ENCODE measurements at places on chromosomes 1 and 21. TPM values are rescaled to one million over a fixed set of nuclear protein-coding genes. Genes with fewer than 3 reads are reported as not detected.
A peak's percentile ranks its signal among the peaks of the same experiment; 100 is the strongest.

GRCh38 chr1:17970757-17971156, 136.8 kb upstream of the IGSF21 start:
- no peak for DNase-seq

SRRM1 gene
- total RNA-seq: 72.9 TPM

TRIM17 gene
- not detected for total RNA-seq

GRCh38 chr1:224302947-224303346, 27.0 kb downstream of the NVL start:
- no peak for DNase-seq

DNA sequence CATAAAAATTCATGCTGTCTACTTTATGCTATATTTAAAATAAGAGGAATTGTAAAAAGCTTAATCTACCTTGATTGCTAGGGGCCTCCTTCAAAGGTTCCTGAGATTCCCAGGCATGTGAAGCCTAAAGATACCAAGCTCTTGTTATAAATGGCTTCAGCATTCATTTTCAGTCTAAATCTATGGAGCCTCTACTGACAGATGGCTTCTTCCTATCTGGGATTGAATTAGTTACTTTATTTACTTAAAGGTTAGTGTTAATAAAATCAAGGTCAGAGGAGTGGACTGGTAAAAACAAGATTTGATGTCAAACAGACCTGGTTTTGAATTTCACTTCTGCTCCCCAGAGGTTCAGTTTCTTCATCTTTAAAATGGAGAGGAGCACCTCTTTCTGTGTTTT, 93.7 kb downstream of the TNNI3K start:
- no peak for DNase-seq

FCRL1 gene
- total RNA-seq: not detected

DNA sequence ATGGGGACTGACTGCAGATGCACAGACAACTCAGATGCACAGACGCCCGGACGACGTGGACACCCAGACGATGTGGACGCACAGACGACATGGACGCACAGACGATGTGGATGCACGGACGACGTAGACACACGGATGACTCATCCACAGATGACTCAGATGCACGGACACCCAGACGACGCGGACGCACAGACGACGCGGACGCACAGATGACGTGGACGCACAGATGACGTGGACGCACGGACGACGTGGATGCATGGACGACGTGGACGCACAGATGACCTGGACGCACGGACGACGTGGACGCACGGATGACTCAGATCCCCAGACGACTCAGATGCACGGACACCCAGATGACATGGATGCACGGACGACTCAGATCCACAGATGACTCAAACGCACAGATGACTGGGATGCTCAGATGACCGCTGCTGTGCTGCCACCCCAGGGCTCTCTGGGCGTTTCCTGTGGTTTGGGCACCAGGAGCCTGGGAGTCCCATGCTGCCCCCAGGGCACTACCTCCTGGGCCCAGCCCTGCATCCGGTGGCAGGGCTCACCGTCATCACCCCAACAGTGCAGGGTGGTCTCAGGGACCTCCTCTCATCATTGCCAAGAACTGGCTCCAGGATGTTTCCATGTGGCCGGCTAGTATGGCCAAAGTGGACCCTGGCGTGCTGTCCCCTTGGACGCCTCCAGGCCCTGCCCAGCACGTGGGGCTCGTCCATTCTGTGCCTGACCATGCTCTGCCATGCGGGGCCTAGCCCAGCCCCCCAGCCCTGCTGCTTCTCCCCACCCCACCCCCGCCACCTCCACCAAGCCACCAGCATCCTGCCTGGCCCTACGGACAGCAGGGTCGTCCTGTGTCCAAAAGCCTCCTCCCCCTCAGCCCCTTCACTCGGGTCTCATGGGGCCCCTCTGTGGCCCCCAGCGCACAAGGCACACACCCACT, 14.0 kb downstream of the FAAP20 start:
- no peak for DNase-seq

- DNase-seq: no peak
Measured at GRCh38 chr1:8438489-8438888, 120.6 kb downstream of the SLC45A1 start.

GRCh38 chr21:42006765-42007164, 3.4 kb downstream of the ZBTB21 start:
- DNase-seq: no peak

- DNase-seq: no peak
Measured at GRCh38 chr21:37939251-37939650, 23.0 kb upstream of the KCNJ6 start.

SLAMF7 gene
- 0.08 TPM for total RNA-seq

SIPA1L2 gene
- 11.0 TPM for total RNA-seq

GRCh38 chr1:101438359-101438758, 201.5 kb downstream of the S1PR1 start:
- no peak for DNase-seq

- DNase-seq: no peak
Measured at GRCh38 chr21:39061766-39062165, 121.5 kb downstream of the PSMG1 start.

- no peak for DNase-seq
Measured at GRCh38 chr1:233038581-233038980, 88.2 kb downstream of the NTPCR start.

PADI2 gene
- 358 TPM for total RNA-seq

- no peak for DNase-seq
Measured at GRCh38 chr1:33872683-33873082, 8.8 kb downstream of the HMGB4 start.

DNA sequence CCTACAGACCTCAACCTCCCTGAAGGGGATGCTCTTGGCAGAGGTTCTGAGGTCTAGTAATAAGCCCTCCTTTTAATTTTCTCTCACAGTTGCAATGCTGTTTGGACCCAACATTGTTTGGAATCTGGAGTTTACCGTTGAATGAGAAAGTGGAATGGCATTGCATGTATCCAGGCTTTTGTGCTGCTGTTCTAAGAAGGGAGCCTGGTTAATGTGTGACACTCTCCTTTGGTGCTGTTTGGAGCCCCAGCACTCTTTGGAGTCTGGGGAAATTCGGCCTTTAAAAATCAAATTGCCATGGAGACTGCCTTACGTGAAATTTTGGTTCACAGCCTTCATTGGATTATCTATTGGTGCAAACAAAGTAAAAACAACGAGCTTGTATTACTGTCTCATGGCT, 23.7 kb upstream of the TMEM61 start:
- no peak for DNase-seq

- no peak for DNase-seq
Measured at GRCh38 chr1:207868251-207868773, 42.6 kb downstream of the CD34 start.

GRCh38 chr21:42939582-42940413, 14.4 kb upstream of the ERVH48-1 start:
- peak; percentile 77 for DNase-seq

DNA sequence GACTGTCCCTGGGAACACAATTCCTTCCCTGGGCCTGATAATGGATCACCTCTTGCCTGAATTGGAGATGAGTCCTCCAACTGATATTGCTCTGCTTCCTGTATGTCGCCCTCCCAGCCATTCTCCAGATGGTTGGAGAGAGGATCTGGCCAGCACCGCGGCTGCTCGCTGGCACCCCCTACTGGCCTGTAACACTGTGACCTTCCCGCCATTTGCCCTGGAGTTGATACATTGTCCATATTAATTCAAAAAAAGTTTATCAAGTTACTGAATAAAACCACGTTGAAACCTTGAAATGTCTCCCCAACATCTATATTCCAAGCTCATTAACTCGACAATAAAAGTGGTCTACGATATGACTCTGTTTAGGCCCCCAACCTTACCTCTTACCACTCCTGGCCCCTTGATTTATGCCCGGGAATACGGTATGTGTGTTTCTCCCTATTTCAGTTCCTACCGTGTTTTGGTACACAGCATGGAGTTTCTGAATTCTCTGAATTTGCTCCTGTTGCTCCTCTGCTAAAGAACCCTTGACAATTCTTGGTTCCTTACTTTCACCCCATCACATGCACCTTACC, 241.8 kb upstream of the KIAA0040 start:
- DNase-seq: no peak

DNA sequence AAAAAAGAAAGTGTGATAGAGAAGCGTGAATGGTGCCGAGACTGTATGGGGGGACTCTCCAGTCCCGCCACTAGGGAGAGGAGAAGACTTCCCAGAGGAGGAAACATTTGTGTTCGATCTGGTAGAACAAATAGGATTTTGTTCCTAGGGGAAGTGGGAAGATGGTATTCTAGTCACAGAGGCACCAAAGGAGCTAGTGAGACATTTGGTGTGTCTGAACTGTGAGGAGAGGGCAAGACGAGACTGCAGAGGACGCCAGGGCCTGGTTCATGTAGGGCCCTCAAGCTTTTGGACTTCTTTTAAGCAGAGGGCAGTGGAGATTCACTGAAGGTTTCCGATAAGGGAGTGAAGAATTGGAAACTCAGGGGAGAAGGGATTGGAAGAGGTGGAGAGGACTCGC, 2.9 kb downstream of the BTBD19 start:
- DNase-seq: no peak

GRCh38 chr1:212873518-212873917, 15.4 kb downstream of the FLVCR1 start:
- DNase-seq: no peak
